ENCODE measurements at places on chromosomes 13 and 19.

GRCh38 chr19:12794971-12795381 lies 3.7 kb downstream of the JUNB start:
- no peak for DNase-seq

DNA sequence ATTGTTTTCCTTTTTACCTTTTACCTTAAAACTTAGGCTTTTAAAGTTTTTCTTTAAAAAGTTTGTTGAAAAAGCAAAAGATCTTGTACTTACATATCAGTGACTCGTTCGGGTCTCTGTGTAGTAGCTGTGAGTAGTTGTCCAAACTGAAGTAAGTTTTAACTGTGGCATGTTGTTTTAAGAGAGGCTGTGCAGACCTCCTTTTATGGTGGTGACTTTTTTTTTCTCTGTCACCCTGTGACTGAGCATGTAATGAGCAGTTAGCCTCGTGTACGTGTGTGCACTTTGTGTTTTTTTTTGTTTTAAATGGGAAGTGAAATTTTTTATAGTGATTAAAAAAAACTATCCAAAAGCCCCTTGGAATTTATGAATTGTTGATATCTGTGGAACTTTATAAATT lies at the start of gene GPR183:
TSS of gene GPR183 (minus strand) at position 153 of the 400 bp plus-strand sequence. CDS start 11,254 bp downstream, outside the sequence.
- DNase-seq, result no peak

- no peak for DNase-seq
Measured at GRCh38 chr13:108276060-108276459, 6.5 kb downstream of the TNFSF13B start.

DNA sequence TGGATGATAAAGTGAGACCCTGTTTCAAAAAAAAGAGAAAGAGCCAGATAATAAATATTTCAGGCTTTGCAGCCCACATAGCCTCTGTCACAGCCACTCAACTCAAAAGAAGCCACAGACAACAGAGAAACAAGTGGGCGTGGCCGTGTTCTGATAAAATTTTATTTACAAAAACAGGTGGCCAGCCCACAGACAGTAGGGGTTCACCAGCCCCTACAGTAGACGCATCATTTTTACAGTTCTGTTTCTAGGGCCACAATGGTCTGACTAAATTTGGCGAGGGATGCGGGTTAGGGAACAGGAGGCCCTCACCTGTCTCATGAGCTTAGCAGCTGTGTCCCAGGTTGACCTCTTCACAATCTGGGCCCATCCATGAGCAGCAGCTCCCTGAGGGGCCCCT lies 59.5 kb downstream of the ARHGEF18 start:
- no peak for DNase-seq

GRCh38 chr13:98326291-98326690 lies 149.2 kb upstream of the RNF113B start:
- DNase-seq, result no peak

GRCh38 chr13:34933786-34934185 lies 8.3 kb upstream of the NBEA start:
- no peak for DNase-seq

DNA sequence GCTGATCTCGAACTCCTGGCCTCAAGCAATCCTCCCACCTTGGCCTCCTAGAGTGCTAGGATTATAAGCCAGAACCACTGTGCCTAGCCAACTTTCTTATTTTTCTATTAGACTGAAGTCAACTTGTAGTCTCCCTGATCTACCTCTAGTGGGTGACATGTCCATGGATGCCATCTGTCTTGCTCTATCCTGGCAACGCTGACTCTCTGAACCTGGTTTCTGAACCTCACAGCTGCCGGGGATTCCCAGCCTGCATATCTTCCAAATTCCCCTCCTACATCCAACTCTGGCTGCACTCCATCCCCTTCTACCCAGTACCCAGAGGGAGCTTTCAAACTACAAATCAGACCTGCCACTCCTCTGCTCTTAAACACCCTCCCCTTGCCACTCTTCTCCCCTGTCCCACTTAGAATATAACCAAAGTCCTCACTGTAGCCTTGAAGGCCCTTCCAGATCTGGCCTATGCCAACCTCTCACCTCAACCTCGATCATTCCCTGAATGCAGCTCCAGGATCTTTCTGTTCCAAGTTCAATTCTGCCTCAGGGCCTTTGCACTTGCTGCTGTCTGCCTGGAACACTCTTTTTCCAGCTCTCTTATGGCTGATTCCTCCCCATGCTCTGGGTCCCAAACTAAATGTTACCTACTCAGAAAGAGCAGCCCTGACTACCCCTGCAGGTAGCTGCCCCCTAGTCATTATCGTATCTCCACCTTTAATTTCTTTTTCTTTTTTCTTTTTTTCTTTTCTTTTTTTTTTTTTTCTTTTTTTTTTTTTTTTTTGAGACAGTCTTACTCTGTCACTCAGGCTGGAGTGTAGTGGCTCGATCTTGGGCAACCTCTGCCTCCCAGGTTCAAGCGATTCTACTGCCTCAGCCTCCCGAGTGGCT lies 2.2 kb downstream of the CLIP3 start:
- DNase-seq, result no peak

GRCh38 chr19:52244021-52244420 lies 25.4 kb upstream of the ZNF766 start:
- no peak for DNase-seq

DNA sequence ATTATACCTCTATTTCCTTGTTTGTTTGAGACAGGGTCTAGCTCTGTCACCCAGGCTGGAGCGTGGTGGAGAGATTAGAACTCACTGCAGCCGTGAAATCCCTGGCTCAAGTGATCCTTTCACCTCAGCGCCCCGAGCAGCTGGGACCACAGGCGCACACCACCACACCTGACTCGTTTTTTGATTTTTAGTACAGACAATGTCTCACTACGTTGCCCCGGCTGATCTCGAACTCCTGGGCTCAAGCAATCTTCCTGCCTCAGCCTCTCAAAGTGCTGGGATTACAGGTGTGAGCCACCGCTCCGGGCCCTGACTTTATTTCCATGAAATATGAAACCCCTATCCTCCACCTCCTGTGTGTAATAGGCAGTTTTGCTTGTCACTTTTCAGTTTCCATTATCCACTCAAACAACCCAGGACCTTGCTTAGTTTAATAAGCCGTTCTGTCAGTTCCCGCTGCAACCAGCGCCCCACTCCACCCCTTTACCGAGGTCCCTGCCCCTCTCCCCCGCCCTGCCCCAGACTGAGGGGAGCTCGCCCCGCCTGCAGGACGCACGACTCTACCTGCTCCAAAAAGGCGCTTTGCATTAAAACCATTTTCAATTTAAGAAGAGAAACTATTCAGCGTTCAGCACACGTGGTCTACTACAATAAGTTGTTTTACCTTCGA lies 16.9 kb downstream of the ZNF816 start:
- no peak for DNase-seq

- DNase-seq, result no peak
Measured at GRCh38 chr19:28920269-28921066, 292.5 kb downstream of the UQCRFS1 start.

- DNase-seq, result no peak
Measured at GRCh38 chr13:24226762-24227161, 66.2 kb downstream of the SPATA13 start.

DNA sequence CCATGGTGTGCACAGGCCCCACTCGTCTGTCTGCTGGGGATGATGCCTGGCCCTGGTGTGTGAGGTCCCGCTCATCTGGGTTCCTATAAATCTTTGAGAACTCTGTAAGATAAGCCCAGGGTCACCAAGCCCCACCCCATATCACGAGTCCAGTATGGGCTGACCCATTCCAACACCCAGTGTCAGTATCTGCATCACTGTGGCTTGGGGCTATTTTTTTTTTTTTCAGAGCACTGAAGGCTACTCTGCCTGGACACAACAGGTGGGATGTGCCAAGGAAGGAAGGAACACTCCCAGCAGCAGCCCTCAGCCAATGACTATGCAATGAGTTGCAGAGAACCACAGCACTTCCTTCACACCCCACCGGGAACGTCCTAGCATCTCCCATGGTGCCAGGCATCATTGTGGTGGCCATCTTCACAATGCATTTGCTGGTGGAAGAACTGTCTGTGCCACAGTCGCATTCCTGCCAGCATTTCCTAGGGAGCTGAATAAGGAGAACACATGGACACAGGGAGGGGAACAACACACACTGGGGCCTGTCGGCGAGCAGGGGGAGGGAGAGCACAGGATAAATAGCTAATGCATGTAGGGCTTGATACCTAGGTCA lies 83.1 kb upstream of the TSHZ3 start:
- no peak for DNase-seq

GRCh38 chr13:55566334-55566733 lies 1574.4 kb upstream of the PRR20A start:
- no peak for DNase-seq

GRCh38 chr19:51079481-51080110 lies 3.1 kb downstream of the KLK14 start:
- no peak for DNase-seq

DNA sequence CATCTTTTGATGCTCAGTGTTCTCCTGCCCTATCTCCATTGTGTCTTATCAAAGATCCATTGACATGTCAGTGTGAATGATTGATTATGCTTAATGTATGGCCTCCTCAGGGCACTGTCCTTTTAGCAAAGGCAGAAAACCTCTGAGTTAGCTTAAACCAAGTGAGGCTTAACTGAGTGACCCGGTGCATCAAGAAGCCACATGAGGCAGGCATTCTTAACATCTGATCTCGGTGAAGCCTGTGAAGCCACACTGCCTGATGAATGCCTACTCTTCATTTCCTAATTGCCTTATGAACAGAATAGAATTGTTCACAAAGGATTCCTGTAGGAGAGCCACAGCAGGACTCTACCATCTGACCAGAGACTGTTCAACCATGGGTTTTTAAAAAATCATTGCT lies 168.1 kb upstream of the SOX21 start:
- no peak for DNase-seq

GRCh38 chr13:25659091-25659795 lies 287.5 kb downstream of the ATP8A2 start:
- no peak for DNase-seq

GRCh38 chr13:24624801-24625231 lies 55.4 kb upstream of the ATP12A start:
- no peak for DNase-seq

DNA sequence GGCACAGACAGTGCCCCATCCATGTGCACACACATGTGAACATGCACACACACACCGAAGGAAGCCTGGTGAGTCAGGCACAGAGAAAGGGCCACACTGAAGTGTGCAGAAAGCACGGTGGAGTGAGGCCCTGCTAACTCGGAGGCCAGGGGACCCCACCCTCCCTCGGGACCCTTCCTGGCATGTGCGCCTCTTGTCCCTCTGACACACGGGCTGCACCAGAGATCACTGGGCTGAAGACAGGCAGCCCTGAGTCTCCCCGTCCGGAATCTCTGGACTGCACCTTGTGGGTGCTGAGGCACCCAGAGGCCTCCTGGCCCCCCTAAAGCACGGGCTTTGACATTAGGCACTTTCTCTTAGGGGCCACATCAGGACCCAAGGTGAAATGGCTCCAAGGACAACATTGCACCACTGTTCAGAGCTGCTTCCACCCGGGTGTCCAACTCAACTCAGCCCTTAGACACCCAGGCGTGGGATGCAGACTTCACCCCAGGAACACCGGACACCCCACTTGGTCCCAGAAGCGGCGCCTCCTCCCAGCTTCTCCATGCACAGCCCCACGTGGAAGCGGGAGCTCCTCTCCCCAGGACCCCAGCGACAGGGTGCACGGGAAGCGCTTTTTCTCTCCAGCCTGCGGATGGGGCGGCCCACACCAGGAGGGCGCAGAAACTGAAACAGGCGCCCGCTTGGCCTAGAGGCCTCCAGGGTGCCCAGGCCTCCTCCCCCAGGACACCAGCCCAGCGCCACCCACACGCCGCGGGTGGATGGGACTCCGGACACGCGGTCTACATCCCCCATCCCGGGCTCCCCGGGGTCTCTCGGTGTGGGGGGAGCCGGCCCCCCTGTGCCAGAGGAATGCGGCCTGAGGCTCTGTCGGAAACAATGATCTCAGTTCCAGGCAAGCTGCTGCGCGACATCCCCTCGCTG lies 90.2 kb downstream of the SPACA7 start:
- DNase-seq, result no peak

DNA sequence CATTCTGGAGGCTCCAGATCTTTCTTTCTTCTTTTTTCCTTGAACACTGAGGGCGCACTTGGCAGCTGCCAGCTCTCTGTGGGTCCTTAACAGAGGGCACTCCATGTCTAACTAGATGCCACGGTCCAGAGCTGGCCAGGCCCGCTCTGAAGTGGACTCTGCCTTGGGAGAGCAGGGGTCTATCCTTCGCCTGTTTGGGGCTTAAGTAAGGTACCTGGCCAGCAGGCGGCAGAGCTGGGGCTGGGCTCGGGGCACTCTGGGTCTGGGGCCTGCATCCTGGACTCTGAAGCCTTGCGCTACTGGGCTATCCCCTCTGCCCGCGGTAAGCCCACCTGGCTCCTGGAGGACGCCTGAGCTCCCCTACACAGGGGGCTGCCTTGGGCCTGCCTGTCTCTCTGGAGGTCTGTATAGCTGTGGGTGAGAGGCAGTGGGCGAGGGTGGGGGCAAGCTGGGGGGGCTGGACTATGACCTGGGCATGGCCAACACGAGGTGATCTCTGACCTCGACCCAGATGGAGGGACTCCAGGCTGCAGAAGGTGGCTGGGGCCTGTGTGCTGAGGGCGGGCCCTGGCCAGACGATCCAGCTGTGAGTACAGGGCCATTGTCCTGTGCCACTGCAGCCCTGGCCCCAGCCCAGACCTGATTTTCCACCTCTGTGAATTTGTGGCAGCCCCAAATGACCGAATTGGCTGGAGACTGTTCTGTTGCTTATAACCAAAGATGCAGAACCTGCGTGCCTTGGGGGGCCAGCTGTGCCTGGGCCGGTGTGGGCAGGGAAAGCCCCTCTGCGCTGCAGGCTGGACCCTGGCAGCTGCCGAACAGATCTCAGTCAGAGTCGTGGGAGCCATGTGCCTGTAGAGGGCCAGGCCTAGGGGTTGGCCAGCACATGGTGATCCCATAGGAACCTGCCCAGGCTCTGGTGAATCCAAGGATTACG lies 26.5 kb downstream of the CEBPG start:
- no peak for DNase-seq

DNA sequence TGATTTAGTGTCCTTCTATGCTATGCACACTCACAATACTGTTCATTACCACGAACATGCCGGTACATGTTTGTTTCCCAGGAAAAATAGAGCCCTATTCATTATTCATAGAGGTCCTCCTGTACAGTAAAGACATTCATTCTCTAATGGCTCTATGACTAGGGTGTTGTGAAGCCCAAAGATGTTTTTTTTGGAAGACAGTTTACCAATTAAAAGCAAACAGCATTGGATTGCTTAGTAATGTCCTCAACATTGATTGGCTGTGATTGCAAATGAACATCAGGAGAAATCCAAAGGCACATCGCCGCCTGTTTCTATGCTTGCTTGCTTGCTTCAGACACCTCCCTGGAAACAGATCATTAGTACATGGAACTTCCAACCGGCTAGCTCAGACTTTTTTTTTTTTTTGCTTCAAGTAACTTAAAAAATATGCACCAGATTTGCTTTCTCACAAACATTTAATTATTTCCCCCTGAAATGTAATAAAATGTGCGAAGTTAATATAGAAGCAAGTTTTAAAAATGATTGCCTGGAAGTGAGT lies 8.8 kb upstream of the GPC6 start:
- DNase-seq, result no peak

DNA sequence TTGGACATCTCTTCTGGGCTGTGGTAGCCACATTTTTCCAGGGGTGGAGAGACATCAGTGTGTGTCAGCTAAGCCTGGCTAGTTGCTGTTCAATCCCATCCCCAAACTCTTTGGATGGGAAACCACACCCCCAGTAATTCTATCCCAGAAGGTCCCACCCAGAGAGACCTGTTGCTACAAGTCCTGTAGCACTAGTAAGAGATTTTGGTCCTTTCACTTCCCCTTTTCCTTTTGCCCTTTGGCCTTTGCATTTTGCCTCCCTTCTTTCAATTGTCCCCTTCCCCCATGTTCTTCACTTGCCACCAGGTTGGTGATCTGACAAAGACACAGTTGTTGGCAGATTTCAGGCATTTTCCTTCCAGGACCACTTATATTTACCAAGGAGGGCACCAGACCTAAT lies 3.8 kb downstream of the CBY2 start:
- DNase-seq, result no peak

- DNase-seq, result no peak
Measured at GRCh38 chr13:72295153-72295552, 428.1 kb upstream of the DACH1 start.

Data from stimulated activated CD4-positive, alpha-beta T cell treated with anti-CD3 and anti-CD28 coated beads, Interleukin-4, amount 100 ng/mL, for 1 hour (primary cell).